ENCODE measurements at places on chromosomes 12 and 14.
A peak's percentile ranks its signal among the peaks of the same experiment; 100 is the strongest.

GRCh38 chr14:50786751-50787464 lies 44.1 kb downstream of the NIN start:
- no peak for DNase-seq

DNA sequence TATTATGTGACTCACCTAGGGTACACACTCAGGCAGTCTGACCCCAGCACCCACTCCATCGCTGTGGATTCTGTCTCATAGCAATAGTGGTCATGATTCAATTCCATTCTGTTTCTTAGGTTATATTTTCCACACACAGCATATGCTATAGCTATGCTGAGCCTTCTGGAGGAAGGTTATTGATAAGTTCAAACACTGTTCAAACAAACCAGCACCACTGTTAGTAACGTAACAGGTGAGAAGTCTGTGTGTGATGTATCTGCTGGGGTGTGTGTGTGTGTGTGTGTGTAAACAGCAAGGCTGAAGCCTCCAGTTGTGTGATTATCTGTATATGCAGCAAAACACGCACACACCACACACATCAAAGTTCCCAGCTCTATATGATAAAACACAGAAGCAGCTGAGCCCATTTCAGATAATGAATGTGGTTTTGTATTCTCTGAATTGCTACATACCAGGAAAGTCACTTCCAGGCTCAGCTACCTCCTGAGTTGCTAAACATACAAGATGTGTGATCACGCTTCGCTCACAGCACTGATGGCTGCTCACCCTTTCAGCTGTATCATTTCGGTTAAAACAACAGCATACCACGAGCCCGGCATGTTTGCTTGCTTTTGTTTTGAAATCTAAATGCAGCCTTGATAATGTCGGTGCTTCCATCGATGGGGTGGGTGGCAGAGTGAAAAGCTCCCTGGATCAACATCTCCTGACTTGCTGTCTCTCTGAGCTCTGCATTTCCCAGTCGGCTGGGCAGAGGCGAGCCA lies 6.8 kb upstream of the SYNE3 start:
- DNase-seq: no peak

- DNase-seq: no peak
These were observed 13.5 kb upstream of the SCFD1 start for GRCh38 chr14:30608533-30609006.

DNA sequence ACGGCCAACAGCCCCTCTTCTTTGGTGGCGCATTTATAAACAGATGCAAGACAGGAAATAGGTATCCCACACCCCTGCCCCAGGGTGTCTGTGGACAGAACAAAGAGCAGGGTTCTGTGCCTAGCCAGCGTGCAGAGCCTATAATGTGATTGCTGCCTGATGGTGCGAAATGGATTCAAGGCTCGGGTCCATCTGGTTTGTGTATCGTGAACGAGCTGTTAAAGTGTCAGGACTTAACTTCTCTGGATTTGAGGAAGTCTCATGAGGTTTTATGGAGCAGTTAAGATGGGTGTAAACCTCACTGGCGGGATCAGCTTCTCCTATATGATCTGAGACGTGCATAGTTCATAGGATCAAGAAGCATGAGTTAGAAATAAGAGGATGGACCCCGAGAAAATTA lies 388.7 kb upstream of the TBX3 start:
- no peak for DNase-seq

GRCh38 chr12:17511369-17511768 lies 578.6 kb downstream of the RERGL start:
- no peak for DNase-seq

DNA sequence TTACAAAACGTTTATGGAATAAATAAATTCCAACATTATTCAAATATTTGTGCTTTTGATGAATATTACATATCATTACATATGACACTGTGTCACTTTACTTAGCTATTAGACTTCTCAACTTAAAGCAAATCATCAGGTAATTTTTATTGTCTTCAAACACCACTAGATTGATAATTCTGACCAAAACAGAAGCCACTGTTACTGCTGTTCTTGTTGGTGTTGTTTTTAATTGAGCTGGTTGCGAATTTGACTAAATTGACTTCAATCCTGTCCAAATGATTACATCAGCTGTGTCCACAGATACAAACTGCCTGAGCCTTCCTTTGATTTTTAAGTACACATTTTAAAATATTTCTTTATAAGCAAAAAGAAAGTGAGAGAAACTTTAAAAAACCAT lies 29.2 kb downstream of the PRKD1 start:
- no peak for DNase-seq

DNA sequence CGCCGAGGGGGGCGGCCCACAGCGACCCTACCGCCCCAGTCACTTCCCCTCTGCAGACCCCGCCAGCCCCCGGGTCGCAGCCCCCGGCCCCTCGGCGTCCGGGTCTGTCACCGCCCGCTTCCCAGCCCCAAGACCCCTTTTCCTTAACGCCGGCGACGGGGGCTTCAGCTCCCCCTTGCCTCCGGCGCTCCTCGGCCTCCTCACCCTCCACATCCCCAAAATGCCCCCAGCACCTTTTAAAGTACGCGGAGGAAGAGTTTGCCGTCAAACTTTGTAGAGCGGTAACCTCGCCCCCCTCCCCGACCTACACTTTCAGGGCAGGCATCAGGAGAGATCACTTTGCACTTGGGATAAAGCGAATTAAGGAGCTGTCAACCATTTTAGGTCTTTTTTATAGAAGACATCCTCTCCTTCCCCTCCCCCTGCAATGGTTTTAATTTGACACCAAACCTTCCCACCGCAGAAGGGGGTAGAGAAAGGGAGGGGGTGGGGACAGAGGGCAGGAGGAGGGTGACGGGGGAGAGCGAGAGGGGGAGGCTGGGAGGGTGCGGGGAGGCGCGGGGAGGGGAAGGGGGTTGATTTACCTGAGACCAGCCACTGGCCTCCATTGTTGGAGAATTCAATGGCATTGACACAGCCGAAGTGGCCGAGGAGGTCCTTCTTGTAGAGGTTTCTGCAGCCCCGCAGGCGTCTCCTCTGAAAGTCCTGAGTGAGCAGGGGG lies 578 bp downstream of the DCAF5 start:
- DNase-seq: peak; percentile 16

DNA sequence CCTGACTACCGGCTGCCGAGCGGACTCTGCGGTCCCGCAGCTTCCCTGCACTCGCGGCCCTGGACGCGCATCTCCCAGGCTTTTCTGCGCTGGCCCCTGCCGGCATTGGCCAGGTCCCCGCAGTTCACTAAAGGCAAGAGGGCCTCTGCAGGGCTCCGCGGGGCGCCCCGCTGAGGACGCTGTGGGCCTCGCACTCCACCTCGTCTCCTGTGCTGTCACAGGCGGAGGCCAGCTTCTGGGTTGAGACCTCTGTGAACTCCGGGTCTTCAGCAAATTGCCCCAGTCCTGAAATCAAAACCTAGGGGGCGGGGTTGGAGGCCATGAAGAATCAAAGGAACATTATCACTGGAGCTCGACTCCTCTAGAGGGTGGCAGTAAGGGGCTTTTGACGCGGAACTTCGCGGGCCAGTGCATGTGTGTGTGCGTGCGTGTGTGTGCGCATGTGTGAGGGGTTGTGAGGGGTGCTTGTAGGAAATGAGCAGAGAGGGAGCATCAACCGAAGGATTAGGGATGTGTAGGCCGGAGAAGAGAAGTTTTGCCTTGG lies 68.5 kb upstream of the CAPRIN2 start:
- no peak for DNase-seq

- no peak for DNase-seq
These were observed 5.4 kb downstream of the KIF26A start for GRCh38 chr14:104143521-104144452.

- peak; percentile 17 for DNase-seq
These were observed 79.1 kb downstream of the KCNK13 start for GRCh38 chr14:90140956-90141316.

DNA sequence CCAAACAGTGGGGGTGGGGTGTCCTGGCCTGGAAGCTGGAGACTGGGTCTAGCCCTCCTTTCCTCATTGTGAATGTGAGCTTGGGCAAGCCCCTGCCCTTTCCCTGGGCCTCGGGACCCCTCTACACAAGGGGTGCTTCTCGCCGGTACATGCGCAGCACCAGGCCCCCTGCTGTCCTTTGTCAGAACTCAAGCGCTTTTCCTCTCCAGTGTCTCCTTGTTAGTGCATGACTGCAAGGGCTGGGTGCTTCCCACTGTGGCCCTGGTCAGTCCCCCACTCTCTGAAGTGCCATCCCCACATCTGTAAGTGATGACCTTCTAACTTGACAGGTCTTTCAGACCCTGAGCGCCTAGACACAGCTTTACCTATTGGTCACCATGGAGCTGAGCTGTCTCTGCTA lies 44.2 kb downstream of the DEGS2 start:
- DNase-seq: no peak

- DNase-seq: no peak
These were observed 73.9 kb upstream of the PLEKHA5 start for GRCh38 chr12:19055589-19055988.

DNA sequence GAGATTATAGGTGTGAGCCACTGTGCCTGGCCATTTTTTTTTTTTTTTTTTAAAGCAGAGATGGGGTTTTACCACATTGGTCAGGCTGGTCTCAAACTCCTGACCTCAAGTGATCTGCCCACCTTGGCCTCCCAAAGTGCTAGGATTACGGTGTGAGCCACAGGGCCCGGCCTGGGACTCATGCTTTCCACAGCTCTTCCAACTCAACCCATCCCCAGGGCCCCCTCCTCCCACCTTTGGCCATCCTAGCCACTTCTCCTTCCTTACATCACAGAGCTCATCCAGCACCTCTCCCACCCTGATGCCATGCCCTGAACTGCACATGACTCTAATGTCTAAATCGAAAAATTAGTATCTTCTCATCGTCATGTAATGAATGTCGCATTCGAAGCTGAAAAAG lies 12.6 kb upstream of the TDRD9 start:
- no peak for DNase-seq

- DNase-seq: peak; percentile 66
These were observed 235.4 kb downstream of the SEC23A start for GRCh38 chr14:38867561-38868150.

GRCh38 chr12:82650627-82651337 lies 35.9 kb upstream of the TMTC2 start:
- no peak for DNase-seq

DNA sequence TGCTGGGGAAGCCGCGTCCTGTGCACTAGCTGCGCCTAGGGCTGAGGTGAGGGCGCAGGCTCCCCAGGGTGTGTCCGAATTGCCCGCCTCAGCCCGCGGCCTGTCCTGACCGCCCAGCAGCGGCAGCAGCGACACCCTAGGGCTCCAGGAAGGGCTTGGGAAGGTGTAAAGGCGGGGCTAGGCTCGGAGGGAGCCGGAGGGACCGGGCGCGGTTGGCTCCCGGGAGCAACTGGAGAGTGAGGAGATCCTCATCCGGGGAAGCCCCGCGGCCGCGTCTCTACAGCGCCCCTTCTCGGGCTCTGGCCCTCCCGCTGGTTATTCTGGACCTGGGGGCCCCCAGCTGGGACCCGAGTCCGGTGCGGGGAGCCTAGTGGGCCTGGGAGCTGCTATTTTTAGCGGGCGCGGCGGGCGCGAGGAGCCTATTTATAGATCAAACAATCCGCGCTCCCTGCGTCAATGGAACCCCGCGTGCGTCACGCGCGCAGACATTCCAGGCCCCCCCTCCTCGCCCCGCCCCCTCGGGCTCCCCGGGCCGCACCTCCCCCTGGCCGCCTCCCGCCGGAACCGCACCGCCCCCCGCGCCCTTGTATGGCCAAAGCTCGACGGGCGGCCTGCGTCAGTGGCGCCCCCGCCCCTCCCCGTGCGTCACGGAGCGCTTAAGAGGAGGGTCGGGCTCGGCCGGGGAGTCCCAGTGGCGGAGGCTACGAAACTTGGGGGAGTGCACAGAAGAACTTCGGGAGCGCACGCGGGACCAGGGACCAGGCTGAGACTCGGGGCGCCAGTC lies at the start of gene NR4A1:
TSS of gene NR4A1 (plus strand) at position 685 of the 784 bp plus-strand sequence. CDS start 2,887 bp downstream, outside the sequence.
- peak; percentile 98 for DNase-seq

- DNase-seq: no peak
These were observed 8.4 kb upstream of the PNMA1 start for GRCh38 chr14:73722581-73722980.

DNA sequence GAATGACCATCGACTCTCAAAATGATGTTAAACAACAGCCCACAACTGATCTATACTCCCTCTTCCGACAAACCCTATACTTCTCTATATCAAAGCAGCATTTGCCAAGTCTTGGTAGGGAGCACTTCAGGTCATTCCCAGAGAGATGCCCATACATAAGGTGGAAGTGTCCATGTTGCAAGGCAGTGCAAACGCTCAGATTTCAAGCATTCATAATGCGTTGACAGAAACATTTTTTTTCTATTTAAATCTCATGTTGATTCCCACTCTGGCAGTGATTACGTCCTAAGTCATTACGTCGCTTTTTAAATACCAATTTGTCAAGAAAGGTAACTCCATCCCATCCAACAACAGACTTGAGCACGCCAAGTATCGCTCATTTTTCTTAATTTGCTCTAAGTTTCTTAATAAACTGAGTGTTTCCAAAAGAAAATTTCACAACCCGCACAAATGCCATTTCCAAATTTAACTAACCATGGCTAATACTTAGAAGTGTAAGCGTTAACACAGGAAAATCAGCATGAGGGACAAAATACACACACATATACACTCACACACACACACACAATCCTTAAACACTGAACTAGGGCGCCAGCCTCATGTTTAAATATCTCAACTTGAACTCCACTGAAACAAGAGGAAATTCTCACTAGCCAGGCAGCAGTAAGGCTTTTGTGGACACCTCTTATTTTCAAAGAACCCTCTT lies 1.1 kb downstream of the GXYLT1 start:
- no peak for DNase-seq

DNA sequence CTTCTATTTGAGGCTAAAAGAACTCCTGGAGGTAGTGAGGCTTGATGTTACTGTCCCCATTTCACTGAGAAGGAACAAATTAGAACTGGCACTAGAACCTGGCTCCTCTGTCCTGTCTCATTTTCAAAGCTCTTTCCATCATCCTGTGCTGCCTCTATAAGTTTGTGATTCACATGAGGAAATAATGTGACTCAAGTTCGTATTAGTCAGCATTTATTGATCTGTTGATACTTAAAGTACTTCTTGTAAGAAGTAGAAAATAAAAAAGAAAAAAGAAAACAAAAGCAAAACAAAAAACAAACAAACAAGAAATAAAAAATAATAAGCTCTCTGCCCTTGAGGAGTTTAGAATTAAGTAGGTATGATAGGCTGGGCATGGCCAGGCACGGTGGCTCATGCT lies 2.3 kb upstream of the ESPL1 start:
- no peak for DNase-seq

DNA sequence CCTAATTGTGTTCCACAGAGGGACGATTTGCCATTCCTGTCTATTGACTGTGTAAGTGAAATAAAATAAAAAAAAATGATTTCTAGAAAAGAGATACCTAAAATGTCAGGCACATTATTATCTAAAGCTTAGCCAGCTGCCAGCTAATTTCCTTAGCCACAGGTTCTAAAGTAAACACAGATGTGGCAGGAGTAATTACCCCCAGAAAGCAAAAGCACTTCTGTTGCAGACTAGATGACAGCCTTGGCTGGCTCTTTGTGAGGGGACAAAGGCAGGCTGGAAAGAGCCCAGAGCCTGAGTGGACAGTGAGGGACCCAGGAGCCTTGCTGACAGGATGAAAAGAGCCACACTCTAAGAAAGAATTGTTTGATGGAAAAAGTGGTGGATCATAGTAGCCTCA lies 418.1 kb downstream of the LRIG3 start:
- no peak for DNase-seq

GRCh38 chr12:49895773-49896172 lies 7.9 kb downstream of the FAIM2 start:
- DNase-seq: no peak

GRCh38 chr12:19484738-19485137 lies 45.4 kb downstream of the AEBP2 start:
- no peak for DNase-seq
